ENCODE measurements at places on chromosomes 2 and 18.
A peak's percentile ranks its signal among the peaks of the same experiment; 100 is the strongest.

- peak; percentile 94 for DNase-seq
Observed at GRCh38 chr2:205680067-205680466, 2.2 kb upstream of the NRP2 start.

GRCh38 chr2:110854355-110855081, 122.1 kb downstream of the ACOXL start:
- DNase-seq, result peak; percentile 54

GRCh38 chr2:8086796-8087479, 594.9 kb upstream of the ID2 start:
- no peak for DNase-seq

DNA sequence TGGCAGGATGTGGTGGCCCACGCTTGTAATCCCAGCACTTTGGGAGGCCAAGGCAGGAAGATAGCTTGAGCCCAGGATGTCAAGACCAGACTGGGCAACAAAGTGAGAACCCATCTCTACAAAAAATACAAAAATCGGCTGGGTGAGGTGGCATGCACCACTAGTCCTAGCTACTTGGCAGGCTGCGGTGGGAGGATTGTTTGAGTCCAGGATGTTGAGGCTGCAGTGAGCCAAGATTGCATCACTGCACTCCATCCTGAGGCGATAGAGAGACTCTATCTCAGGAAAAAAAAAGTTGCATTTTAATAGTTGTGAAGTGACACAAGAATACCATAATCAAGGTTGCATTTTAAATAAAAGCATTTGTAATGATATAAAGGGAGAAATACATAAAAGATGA, 124.1 kb upstream of the SLC38A11 start:
- DNase-seq, result no peak

- peak; percentile 38 for DNase-seq
Observed at GRCh38 chr18:47689371-47689770, 241.1 kb downstream of the SMAD2 start.

DNA sequence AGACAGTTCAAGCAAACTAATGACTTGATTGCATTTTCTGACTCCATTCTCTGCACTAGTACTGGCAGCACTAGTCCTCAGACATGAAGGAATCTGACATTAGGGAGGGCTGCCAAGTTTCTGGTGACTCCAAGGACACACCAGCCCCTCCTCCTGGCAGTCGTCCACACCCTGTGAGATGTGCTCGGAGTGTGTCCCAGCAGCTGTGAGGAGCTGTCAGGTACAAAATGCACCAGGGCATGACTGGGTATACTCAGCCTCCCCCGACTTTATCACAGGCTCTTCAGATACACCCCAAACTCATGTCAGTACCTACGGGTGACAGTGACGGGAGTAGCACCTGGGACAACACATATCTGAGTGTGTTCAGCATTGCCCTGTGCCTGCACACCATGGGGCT, 43.1 kb downstream of the EDAR start:
- no peak for DNase-seq

- no peak for DNase-seq
Observed at GRCh38 chr2:118693287-118693822, 154.1 kb downstream of the EN1 start.

- peak; percentile 29 for DNase-seq
Observed at GRCh38 chr2:33134086-33134771, 187.5 kb downstream of the LTBP1 start.

DNA sequence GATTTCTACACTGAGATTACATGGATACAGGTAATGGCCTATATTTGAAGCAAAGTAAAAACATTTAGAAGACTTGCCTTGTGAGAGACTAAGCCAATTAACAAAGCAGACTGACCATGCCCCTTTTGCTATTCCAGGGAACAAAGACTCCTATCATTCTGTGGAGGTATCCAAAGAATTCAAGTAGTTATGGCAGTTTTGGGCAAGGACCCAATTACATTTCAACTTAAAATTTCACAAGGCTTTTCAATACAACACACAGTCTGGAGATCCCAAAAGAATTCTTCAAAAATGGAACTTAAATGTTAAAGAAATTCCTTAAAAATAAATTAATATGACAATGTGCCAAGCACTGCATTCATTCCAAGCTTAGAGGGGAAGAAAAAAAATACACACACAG, 109.2 kb upstream of the CHRNA1 start:
- DNase-seq, result no peak

DNA sequence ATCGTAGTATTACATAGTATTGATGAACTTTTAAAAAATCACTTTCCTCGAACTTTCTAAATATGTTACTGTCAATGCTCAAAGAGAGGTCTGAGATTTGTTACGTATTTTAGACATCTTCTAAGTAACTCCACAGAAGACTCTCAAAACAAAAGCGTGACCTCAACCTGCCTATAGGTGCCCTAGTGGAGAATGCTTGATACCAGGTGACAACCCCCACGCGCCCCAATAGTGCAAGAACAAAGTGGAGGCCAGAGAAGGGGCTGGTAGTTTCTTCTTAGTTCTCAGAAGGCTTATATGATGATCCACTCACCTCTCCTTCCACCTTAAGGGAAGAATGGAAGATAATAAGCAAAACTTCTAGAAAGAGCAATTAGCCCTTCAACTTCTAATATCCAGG, 102.6 kb downstream of the ANKRD44 start:
- DNase-seq, result no peak

- DNase-seq, result no peak
Observed at GRCh38 chr2:121866789-121867188, 111.3 kb downstream of the TSN start.

GRCh38 chr2:231707625-231707926, 749 bp upstream of the PTMA start:
- peak; percentile 75 for DNase-seq

- DNase-seq, result peak; percentile 76
Observed at GRCh38 chr2:183242937-183243336, 118.7 kb downstream of the NUP35 start.

- DNase-seq, result peak; percentile 57
Observed at GRCh38 chr2:75565472-75566462, 5.0 kb upstream of the EVA1A start.

- DNase-seq, result no peak
Observed at GRCh38 chr2:106109675-106110424, 84.3 kb downstream of the UXS1 start.

DNA sequence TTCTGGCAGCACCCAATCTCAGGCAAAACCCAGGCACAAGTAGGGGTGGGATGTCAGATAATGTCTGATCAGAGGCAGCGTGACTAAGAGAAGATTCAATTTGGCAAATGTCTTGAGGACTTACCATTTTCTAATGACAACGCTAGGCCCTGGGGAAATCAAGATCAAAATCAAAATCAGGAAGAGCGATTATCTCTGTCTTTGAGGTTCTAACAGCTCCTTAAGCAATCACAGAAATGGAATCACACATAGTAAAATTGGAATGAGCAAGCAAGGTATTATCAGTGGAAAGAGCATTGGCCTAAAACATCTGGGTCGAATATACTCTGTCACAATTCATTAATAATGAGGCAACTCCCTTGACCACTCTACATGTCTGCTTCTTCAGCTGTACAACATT, 8.6 kb upstream of the SERPINB2 start:
- DNase-seq, result no peak

All from NCI-H69 (cell line).